Stimulated activated CD8-positive, alpha-beta memory T cell treated with anti-CD3 and anti-CD28 coated beads, Interleukin-4, amount 100 ng/mL, for 48 hours (primary cell): ENCODE measurements at places on chromosomes 6 and 20.

- no peak for DNase-seq
These were observed 245.3 kb downstream of the QKI start for GRCh38 chr6:163659803-163660202.

GRCh38 chr6:116088946-116089345 is 11.7 kb upstream of the NT5DC1 start:
- DNase-seq = no peak

GRCh38 chr6:117955684-117956256 is 48.7 kb downstream of the SLC35F1 start:
- no peak for DNase-seq

- no peak for DNase-seq
These were observed 239.9 kb upstream of the CEP162 start for GRCh38 chr6:84467296-84467695.

GRCh38 chr6:157066781-157067491 is 256.4 kb downstream of the TMEM242 start:
- no peak for DNase-seq

DNA sequence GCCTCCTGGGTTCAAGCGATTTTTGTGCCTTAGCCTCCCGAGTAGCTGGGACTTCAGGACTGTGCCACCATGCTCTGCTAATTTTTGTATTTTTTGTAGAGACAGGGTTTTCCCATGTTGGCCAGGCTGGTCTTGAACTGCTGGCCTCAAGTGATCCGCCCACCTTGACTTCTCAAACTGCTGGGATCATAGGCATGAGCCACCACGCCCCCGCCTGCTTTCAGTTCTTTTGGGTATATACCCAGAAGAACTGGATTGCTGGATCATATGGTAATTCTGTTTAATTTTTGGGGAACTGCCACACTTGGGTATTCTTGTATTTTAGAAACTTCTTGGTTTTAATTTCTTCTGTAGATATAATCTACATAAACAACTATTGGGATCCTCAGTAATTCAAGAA is 17.0 kb downstream of the CDS2 start:
- DNase-seq = peak; percentile 59

DNA sequence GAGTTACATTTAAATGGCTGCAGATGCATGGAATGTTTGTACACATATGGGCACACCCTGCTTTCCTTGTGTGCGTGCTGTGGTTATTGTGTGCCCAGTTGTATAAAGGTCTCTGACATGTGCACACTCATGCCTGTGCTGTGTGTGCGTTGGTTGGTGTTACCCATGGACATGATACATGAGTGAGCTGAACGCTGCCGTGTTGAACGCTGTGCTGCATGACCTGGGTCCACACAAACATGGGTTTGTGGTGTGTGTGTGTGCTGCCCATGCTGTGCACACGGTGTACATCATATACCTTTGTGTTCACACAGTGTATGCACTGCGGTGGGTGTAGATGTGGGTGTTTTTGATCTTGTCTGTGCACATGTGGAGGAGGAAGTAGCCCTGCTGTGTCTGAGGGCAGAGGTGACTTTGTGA is 54.4 kb downstream of the TOX2 start:
- no peak for DNase-seq

DNA sequence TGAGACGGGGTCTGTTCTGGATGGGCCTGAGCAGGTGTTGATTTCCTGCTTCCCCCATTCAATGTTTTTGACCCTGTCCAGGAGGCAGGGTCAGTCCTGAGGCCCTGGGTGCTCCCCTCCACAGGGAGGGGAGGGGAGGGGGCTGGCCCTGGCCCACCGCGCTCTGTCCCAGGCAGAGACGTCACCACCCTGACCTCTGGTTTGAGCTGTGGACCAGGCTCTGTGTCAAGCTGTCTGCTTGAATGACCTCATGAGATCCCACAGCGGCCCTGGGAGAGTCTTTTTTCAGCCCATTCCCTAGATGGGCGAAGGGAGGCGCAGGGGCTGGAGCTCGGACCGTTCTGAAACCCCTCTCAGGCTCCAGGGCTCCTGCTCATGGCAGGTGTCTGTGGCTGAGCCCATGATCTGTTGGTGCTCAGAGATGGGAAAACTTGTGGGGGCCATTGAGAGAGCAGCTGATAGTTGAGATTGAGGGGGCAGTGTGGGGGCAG is 8.9 kb upstream of the LKAAEAR1 start:
- DNase-seq = no peak

- no peak for DNase-seq
These were observed 10.5 kb upstream of the MAP1LC3A start for GRCh38 chr20:34547844-34548613.

GRCh38 chr6:130158548-130158947 is 64.2 kb downstream of the SAMD3 start:
- no peak for DNase-seq

GRCh38 chr6:90406142-90406794 is 109.6 kb upstream of the BACH2 start:
- no peak for DNase-seq

- DNase-seq = no peak
These were observed at the start of gene OPRL1 for GRCh38 chr20:64080013-64080812. Gene OPRL1 (plus strand): TSS chr20:64080082. CDS start chr20:64092721, 12,639 bp downstream.

GRCh38 chr20:15232243-15232642 is 894.8 kb upstream of the FLRT3 start:
- no peak for DNase-seq

GRCh38 chr6:5684320-5685053 is 322.2 kb downstream of the NRN1 start:
- no peak for DNase-seq

- no peak for DNase-seq
These were observed 204.9 kb downstream of the SOX4 start for GRCh38 chr6:21798468-21798867.

- DNase-seq = no peak
These were observed 809 bp upstream of the NOL7 start for GRCh38 chr6:13614126-13614925.

GRCh38 chr6:115004982-115005381 is 662.2 kb upstream of the HS3ST5 start:
- DNase-seq = no peak

GRCh38 chr6:27650620-27651370 is 177.9 kb upstream of the ZNF184 start:
- DNase-seq = peak; percentile 86

DNA sequence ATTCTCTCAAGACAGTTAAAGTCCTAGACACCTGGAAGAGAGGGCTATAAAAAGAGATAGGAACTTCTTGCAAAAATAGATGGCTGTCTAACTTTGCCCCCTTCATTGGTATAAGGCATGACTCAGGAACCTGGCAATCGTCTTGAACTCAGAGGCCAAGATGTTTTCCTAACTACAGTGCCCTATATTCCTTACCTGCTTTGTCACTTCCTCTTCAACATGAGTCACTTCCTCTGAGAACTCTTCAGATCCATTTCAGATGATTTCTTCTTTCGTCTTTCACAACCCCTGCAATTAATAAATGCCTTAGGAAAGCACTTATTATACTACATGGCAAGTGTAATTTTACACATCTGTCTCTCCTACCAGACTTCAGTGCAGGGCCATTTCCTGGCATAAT is 83.5 kb downstream of the HAO1 start:
- DNase-seq = no peak

- no peak for DNase-seq
These were observed 113.7 kb upstream of the JARID2 start for GRCh38 chr6:15132167-15132566.

DNA sequence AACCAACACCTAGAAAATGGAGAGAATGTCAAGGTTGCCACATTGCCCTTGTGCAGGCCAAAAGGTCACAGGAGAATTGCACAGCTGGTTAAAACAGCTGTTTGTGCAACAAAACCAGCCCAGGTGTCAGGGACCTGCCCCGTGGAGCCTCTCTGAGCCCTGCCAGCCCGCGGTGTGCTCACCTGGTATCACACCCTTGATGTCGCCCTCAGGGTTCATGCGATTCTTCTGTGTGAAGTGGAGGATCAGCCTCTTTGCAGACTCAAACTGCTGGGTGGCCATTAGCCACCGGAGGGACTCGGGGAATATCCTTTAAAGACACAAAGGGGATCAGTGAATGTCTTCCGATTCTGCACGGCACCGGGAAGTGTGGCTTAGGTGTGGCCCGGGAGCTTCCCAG is 39.2 kb downstream of the PSMG4 start:
- no peak for DNase-seq

DNA sequence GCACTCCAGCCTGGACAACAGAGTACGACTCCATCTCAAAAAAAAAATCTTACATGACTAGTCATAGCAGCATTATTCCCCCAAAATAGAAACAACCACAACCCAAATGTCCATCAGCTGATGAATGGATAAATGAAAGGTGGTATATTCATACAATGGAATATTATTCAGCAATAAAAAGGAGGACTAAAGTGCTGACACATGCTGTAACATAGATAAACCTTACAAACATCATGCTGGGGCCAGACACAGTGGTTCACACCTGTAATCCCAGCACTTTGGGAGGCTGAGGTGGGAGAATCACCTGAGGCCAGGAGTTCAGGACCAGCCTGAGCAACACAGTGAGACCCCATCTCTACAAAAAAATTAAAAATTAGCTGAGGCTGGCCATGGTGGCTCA is 16.9 kb downstream of the C20orf203 start:
- DNase-seq = no peak

DNA sequence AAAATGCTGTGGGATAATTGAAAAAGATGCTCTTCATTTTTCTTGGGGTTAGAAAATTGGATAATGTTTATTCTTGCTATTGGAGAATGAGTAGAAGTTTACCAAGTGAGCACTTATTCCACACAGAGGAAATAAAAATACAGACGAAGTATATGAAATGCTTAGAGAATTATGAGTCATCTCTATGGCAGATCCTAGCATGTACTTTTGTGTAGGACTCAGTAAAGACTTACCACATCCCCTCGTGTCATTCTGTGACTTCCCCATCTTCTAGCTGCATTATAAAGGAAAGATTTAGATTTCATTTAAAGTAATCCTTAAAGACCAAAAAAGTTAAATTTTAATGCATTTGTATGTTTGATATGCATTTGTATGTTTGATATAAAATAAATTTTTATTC is 685.6 kb downstream of the TBC1D32 start:
- DNase-seq = no peak

GRCh38 chr6:101845172-101845571 is 451.7 kb downstream of the GRIK2 start:
- no peak for DNase-seq

DNA sequence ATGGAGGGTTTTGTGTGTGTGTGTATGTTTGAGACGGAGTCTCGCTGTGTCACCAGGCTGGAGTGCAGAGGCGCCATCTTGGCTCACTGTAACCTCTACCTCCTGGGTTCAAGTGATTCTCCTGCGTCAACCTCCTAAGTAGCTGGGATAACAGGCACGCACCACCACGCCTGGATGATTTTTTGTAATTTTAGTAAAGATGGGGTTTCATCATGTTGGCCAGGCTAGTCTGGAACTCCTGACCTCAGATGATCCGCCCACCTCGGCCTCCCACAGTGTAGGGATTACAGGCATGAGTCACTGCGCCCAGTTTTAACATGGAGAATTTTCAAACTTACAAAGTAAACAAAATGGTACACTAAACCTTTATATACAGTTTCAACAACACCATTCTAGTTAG is 22.8 kb downstream of the AMD1 start:
- DNase-seq = no peak

DNA sequence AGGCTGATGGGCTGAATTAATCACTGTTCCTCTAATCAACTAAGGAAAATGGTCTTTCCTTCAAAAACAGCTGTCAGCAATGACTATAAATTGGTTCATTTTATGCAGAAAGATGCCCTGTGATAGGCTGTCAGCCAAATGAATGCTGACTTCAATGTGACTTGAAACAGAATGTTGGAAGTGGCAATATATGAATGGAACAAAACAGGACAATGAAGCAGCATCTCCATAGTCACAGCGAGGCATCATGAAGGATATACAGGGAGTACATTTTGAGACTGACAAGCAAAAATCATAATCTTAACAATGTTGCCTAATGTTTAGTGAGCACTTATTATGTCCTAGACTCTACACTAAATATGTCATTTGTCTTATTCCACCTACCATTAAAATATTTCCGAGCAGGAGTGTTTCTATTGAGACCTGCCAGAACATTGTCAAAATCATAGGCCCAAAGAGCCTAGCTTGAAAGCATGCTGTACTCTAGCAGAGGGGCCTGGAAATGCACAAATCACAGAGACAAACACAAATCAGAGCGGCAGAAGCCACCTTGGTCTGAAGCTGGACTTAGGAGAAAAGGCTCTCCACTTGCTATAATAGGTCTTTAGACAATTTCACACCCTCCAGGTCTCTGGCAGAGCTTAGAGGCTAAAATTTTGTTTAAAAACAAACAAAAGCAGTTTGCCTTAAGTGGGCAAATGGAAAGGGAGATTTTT is 63.3 kb downstream of the FAM50B start:
- DNase-seq = no peak

- no peak for DNase-seq
These were observed 142.3 kb downstream of the TFAP2A start for GRCh38 chr6:10272591-10272990.

- peak; percentile 64 for DNase-seq
These were observed 36.7 kb upstream of the CCN6 start for GRCh38 chr6:112017169-112017568.

DNA sequence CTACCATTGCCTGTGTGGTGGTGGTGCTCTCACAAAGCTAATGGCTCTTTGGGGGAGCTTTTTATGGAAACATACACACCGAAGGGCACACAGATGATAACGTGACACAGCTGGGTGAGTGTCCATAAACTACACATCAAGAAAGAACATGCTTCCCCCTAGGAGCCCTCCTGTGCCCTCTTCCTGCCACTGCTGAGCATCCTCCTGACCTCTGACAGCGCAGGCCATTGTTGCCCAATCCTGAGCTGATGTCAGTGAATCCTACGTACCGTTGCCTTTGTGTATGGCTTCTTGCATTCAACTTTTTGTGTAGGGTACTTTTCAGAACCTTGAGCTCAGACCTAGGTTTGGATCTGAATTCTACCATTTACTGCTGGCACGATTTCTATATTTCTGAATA is 65.8 kb upstream of the SLC22A1 start:
- no peak for DNase-seq

GRCh38 chr20:38430679-38431325 is 4.3 kb downstream of the SNHG17 start:
- DNase-seq = no peak

GRCh38 chr20:34045294-34045693 is 51.6 kb downstream of the RALY start:
- no peak for DNase-seq

DNA sequence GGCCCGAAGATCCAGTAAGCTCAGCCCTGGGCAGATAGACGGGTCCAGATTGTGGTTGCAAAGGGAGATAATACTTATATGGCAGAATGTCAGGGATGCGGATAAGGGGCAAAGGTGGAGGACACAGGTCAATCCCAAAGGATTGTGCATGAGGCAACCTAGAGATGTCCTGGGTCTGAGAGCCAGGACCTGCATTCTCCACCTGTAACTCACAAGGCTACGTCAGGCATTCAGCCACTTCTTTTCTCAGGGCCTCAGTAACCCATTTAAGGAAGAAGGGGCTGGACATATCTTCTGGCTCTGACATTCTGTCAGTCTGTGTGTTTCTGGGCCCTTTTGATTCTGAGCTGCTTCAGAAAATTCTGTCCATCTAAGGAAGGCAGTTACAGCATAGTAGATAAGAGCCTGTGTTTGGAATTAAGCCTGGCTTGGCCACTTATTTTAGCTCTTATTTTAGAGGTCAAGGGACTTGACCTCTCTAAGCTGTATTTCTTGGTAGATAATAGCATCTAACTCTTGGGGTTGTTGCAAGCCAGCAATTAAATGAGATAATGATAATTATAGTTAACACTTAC is 40.2 kb downstream of the CNBD2 start:
- DNase-seq = no peak

GRCh38 chr6:53315086-53315724 is 33.5 kb downstream of the ELOVL5 start:
- DNase-seq = no peak

GRCh38 chr20:44765091-44765490 is 19.4 kb downstream of the KCNK15 start:
- DNase-seq = no peak
